ENCODE measurements at places on chromosomes 4 and X. TPM values are rescaled to one million over a fixed set of nuclear protein-coding genes. Genes with fewer than 3 reads are reported as not detected.

Gene LANCL3
- 0.72 TPM for total RNA-seq

Gene RNF128
- total RNA-seq = 5.5 TPM

Gene ARSJ
- 7.1 TPM for total RNA-seq

Gene RRH
- not detected for total RNA-seq

Gene SRPX
- total RNA-seq = 381 TPM

Gene RHOXF1
- total RNA-seq = not detected

Gene MGAT4D
- total RNA-seq = not detected

Gene ARHGAP10
- total RNA-seq = 16.9 TPM

Gene ADH1B
- total RNA-seq = not detected

Gene CABS1
- not detected for total RNA-seq

Gene MSANTD1
- 0.12 TPM for total RNA-seq

Gene TLR7
- total RNA-seq = not detected

Gene TMEM144
- 2.5 TPM for total RNA-seq

Gene STOX2
- total RNA-seq = not detected

Gene FATE1
- not detected for total RNA-seq

Gene GYPB
- not detected for total RNA-seq

Gene FGB
- not detected for total RNA-seq

Gene SLC49A3
- total RNA-seq = not detected

Gene DNASE1L1
- 14.3 TPM for total RNA-seq

Gene RAB9B
- total RNA-seq = under 0.01 TPM

Gene FREM3
- total RNA-seq = not detected

Gene PLAC8
- 0.39 TPM for total RNA-seq

Gene NDUFA1
- 71.4 TPM for total RNA-seq

Gene AFM
- 0.10 TPM for total RNA-seq

Gene CFP
- 0.12 TPM for total RNA-seq

Gene TIGD4
- under 0.01 TPM for total RNA-seq

Gene CT47B1
- not detected for total RNA-seq

Gene CENPVL2
- not detected for total RNA-seq

Gene ITIH6
- 1.2 TPM for total RNA-seq

Gene CRLF2
- not detected for total RNA-seq

Gene CTAG1A
- total RNA-seq = not detected

Gene HERC6
- 6.8 TPM for total RNA-seq

Gene RIPPLY1
- total RNA-seq = not detected

Gene SATL1
- total RNA-seq = not detected

Gene GUCY1B1
- total RNA-seq = 2.0 TPM

Gene FAAH2
- total RNA-seq = not detected

Gene ZCCHC18
- total RNA-seq = 0.20 TPM

Gene MAGEB17
- total RNA-seq = not detected

Gene ZDHHC15
- 0.88 TPM for total RNA-seq

Gene SSX1
- 2.0 TPM for total RNA-seq

Gene HSFX3
- total RNA-seq = not detected

Gene USP17L22
- total RNA-seq = not detected

Gene FRG2
- total RNA-seq = 0.96 TPM

Gene PCDH19
- total RNA-seq = not detected

Gene GAGE12E
- not detected for total RNA-seq

Measured in RPMI7951 (cell line).